GM12892 (cell line): ENCODE measurements at places on chromosomes 3 and 15.
A peak's percentile ranks its signal among the peaks of the same experiment; 100 is the strongest.

- no peak for DNase-seq
These were observed 50.6 kb downstream of the ARHGEF3 start for GRCh38 chr3:56751056-56751707.

DNA sequence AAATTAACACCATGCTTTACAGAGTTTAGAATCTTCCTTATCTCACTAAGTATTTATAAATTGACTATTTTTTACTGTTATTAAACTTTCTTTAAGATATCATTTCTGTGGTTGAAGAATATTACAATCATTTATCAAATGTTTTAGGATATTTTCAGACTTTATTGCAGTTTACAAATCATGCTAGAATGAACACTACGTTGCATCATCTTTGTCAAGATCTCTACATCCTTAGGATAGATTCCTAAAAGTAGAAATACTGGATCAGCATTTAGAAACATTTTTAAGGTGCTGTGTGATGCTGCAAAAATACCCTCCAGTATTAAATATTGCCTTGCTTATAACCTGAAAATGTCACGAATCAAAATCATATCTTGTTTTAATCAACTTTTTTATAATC is 2.5 kb upstream of the PLD1 start:
- no peak for DNase-seq

- DNase-seq: no peak
These were observed 164.0 kb downstream of the CHST2 start for GRCh38 chr3:143283432-143284128.

DNA sequence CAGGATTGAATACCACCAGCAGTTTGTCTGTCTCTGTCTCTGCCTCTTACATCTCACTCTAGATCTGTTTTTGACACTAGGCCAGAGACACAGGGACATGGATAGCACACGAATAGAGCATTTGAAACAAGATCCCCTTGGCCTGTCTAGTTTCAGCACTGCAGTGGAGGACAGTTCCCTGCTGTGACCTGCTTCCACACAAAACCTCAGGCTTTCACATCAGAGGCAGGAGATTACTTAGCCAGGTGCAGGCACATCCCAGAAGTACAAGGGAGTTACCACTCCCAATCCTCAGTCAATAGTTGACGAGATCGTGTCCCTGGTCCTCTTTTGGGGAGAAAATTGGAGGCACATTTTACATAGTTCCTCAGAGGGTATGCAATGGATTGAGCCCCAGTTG is 34.0 kb upstream of the CCK start:
- DNase-seq: no peak

DNA sequence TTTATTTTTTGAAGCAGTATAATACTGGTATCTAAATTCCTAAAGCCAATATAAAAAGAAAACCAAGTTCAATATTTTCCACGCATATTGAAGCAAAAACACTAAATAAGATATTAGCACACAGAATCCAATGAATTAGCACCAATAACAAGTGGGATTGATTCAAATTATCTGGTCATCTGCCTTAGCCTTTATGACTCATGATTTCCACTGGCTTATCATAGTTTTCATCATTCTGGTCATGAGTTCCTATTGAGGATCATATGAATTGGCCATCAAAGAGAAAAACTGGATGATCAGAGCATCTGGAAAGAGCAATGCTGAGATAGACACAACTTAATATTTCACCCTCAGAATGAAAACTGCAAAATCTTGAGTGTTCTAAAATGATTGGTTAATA is 809.9 kb downstream of the MCTP2 start:
- no peak for DNase-seq

DNA sequence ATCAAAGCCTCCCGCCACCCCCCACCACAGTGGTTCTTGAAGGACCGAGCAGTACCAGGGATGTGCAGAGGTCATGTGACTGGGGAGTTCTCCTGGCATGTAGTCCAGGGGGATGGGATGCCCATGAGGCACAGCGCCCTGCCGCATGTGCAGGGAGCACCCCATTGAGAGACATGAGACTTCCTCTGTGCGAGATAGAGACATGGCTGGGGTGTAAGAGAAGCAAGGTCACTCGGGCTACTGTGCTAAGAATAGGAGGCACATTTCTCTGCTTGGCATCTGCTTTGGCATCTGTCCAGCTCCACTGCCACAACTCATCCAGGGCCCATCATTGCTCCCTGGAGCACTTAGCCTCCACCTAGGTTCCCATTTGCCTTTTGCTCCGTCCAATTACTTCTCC is 2.4 kb upstream of the CYP1A1 start:
- no peak for DNase-seq

DNA sequence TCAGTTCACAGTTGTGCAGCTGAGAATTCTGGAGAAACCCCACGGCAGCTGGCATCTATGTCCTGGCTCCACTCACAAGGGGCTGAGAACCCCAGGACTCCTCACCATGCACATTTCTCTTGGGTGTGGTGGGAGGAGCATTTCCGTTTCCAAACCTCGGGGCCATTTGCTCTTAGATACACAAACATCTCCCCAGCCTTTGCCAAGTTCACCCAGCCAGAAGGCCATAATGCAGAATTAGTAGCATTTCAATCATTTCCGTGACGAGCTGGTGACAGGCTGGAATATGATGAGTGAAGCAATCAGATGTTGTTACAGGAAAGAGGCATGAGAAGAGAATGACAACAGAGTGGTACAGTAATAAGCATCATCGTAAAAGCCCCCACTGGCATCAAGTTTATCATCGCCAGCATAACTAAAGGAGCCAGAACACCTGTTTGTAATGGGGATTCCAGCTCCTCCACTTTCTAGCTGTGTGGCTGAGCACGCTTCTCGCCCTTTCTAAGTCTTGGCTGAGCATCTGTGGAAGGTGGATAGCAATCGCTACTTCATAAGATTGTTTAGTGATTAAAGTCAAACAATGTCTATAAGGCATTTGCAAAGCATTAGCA is 82.0 kb downstream of the LIPC start:
- DNase-seq: no peak

DNA sequence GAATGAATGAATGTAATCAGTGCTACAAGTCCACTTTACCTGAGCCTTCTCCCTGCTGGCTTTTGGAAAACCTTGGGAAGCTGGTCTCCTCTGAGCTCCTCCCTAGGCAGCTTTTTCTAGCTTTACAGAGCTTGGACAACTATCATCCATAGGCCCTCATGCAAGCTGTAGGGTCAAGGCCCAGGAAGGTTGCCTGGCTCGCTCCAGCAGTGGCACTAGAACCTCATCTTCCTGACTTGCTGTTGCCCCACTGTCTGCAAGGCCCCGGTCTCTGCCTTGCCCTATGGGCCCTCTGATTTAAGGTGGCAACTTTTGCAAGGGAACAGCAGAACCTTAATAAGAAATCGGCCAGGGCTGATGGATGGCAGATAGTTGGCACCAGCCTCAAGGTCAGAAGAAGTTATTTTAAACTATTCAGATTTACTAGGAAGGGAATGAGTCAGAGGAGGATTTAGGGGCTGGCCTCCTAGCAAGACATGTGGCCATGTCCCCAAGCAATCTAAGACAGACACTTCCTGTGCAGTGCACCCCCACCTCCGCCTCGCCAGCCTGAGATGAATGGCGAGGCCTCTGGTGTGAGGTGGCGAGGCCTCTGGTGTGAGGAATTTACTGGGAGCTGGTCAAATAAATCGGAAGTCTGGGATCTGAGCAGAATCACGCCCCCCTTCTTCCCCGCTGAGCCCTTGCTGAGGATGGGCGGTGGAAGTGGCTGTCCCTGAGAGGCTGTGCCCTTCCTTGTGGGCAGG is 180.8 kb downstream of the MEGF11 start:
- no peak for DNase-seq

GRCh38 chr15:64949383-64950186 is 37.9 kb downstream of the ANKDD1A start:
- no peak for DNase-seq

GRCh38 chr3:60708191-60708975 is 542.9 kb downstream of the FHIT start:
- DNase-seq: no peak

GRCh38 chr3:60998858-60999257 is 252.4 kb downstream of the FHIT start:
- DNase-seq: no peak

- DNase-seq: no peak
These were observed 10.6 kb downstream of the ARPP19 start for GRCh38 chr15:52558196-52558595.

GRCh38 chr3:171268677-171269076 is 191.5 kb downstream of the TNIK start:
- DNase-seq: no peak

DNA sequence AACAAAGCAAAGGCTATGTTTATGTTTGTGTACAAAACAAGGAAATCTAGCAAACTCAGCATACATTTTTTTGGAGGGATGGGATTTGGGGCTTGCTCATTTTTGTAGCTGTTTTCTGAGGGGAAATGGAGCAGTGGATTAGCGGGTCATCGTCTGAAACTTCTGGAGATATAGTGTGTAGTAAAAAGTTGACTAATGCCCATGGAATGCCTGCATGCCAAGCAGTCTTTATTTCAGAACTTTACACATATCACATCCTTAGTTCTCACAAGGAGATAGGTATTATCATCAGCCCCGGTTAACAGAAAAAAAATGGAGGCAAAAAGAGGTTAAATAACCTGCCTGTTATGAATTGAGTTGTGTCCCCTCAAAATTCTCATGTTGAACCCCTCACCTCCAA is 47.1 kb downstream of the ATP13A4 start:
- DNase-seq: no peak

DNA sequence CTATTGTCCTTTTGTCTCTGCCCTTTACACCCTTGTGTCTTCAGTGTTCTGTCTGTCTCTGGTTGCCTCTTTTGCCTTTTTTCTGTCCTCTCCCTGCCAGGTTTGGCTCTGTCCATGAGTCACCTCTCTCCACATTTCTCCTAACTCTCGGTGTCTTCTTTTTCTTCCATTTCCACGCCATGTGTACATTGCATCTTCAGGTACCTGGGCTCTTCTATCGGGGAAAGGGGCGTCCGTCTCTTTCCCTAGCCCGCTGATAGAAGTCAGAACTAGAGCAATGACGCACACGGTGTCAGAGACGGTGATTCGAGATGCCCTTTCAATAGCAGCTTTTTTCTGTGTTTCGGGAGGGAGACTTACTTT is 641 bp downstream of the OPA1 start:
- peak; percentile 16 for DNase-seq

DNA sequence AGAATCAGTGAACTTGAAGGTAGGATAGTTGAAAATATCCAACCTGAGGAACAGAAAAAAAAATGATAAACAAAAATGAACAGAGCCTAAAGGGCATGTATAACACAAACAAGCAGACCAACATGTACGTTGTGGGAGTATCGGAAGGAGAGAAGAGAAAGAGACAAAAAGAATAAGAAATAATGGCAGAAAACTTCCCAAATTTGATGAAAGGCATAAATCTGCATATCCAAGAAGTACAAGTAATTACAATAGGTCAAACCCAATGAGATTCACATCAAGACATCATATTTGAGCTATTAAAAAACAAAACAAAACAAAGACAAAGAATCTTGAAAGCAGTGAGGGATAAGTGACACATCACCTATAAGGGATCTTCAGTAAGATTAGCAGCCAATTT is 38.1 kb upstream of the ATP13A5 start:
- DNase-seq: no peak

GRCh38 chr3:60651799-60652198 is 599.5 kb downstream of the FHIT start:
- no peak for DNase-seq

- DNase-seq: no peak
These were observed 237.6 kb upstream of the CHRNA7 start for GRCh38 chr15:31792611-31793199.

GRCh38 chr3:128922804-128923459 is 43.5 kb downstream of the ACAD9 start:
- no peak for DNase-seq

DNA sequence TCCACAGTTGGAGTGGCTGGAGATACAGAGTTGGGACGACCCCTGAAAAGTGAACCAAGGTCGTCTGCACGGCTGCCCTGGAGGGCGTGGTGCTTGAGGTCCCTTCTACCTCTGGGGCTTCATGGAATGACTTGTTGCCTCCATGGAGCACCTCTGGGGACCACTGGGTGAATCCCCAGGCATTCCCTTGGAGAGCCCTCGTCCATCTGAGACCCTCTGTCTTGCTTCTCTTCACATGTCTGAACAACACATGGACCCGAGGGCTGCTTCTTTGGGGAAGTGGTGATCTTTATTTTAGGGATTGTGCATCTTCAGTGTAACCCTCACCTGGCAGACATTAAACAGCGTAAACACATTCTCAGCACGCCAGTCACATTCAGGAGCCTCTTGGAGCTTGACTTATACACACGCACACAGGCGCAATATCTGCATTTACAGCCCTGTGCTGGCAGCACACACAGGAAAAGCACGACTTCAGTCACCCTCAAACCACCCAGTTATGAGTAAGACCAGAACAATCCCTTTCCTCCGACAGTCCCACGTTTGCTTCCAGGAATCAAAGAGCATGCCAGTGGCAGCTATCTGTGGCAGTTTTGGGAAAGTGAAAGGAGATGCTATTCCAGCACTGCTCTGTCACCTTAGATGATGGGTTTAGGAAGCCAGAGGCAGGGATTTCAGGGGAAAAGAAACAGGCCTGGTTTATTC is 12.6 kb downstream of the FAM107A start:
- DNase-seq: no peak
